ENCODE measurements at places on chromosomes 7 and 10.

GRCh38 chr10:104293011-104293410, 24.0 kb downstream of the GSTO2 start:
- DNase-seq: no peak

DNA sequence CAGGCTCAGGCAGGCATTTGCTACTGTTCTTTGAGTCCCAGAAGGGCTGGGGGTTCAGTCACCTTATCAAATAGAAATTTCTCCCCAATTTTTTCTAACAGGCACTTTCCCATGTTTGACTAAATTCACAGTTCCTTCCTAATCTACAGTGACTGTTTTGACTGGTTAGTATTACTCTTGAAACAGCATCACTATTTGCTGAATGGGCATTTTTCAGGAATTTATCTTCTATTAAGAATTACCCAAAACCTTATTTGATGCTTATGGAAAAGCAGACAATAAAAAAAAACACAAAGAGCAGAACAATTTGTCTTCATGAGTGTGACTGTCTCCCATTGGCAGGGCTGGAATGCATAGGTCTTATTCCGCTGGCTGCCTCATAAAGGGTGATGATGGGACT, 269.0 kb downstream of the DOCK4 start:
- DNase-seq: no peak

- no peak for DNase-seq
These were observed 9.4 kb upstream of the HPS1 start for GRCh38 chr10:98456043-98456570.

DNA sequence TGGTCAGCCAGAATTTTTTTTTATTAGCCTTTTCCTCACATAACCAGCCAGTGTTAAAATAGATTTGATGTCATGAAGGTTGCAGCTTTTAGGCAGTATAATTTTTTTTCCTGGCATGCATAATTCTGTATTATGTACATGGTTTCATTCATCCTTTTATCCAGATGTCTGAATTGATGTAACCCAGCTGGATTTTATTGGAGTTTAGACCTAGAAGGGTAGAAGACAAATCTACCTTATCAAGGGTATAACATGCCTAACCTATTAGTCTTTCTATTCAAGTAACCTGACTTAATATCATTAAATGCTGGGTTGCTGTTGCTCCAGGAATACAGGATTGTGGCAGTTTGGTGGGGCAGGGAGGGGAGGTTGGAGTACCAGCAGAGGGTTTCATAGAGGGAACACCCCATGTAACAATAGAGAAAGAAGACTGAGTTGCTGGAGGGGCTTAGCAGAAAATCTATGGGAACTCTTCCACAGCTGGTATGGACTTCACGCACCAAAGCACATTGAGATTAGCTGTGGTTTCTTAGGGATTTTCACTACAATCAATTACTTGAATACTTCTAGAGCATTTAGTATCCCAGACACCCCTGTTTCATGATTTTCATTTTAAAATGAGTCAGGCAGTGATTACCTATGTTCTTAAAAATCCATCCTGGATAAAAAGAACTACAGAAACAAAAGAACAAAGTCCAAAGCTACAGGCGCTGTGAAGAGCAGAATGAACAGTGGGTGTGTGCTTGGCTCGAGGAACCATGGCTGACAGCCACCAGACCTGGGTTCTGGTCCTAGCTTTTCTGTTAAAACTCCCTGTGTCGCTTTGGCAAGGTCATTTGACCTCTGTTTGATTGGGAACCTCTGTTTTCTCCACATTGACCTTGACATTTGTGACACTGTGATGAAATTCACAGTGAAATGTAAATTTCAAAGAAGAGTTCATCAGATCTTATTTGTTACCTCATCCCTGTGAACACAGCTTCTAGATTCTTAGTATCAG, 93.5 kb downstream of the CREM start:
- no peak for DNase-seq

DNA sequence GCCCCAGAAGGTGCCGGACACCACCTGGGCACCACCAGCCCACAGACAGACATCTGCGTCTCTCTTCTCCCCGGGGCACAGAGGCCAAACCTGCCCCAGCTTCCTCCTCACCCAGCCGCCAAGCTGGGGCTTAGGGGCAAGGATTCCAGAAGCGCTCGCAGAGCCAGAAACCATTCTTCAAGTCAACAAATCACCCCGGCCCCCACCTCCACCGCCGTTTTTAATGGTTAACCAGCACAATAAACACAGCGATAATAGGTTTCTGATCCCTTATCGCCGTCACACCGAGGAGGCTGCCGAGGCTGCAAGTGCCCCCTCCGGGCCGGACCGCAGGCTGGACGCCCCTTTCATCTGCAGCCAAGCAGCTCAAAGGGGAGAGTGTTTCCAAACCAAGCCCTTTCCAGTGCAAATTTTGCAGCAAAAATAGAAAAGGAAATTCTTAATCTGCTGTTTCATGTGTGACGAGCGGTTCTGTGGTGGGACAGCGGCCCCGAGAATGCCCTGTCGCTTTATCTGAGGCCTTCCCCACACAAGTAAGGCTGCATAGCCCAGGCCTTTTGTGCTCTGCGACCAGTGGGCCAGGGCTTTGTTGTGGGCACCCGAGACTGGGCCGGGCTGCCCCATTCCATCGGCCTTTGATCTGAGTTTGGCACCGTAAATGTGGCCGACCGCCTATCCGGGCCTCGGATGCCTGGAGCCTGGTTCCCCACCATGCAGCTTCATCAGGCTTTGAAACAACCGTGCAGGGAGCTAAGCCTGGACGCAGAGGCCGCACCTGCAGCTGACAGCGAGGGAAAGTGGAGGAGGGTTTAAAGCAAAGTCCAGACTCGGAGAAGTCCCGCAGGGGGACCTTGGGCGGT, 83.2 kb downstream of the FOXL3 start:
- no peak for DNase-seq

GRCh38 chr7:83365746-83366145, 203.1 kb upstream of the PCLO start:
- DNase-seq: no peak

DNA sequence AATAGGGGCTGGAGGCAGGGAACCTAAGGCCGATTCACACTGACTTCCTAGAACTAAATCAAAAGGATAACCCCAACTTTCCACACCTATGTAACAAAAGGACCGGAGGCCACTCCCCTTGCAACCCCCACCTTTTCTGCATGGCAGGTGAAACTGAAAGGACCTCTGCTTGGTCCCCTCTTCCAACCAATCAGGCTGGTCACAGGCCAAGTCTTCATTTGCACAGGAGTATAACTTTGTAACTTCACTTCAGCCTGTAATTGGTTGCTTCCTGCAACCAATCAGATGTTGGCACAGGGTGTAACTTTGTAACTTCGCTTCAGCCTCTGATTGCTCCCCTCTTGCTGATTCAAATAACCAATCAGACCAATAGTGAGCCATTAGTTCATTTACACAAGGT, 190.0 kb downstream of the FAM107B start:
- no peak for DNase-seq

DNA sequence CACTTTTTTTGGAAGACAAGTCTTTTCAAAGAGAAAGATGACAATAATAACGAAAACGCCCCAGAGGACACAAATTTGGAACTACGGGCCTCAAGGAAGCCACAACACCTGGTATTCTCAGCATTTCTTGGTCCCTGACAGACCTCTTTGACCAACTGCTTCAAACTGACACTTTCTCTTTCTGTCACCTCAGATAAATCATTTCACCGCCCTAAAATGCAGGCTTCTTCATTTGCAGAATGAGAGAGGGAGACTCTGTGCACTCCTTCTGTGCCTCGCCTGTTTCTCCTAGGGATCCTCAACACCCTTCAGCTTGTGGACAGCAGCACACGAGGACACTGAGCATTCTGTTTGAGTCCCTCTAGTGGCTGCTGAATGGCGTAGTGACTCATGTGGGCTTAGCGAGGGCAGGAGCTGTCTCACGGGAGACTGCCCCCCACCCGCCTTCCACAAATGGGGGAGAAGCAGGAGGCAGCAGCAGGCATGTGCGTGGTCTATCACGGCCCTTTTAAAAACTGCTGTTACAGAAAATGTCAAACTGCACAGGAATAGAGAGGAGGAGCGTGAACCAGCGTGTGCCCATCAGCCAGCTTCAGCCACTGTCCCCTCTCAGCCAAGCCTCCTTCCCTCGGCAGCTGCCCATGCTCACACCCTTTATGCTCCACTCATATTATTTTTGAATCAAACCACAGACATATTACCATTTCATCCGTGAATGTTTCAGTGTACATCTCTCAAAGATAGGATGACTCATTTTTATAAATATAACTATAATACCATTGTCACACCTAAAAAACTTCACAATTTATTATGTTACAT, 41.4 kb downstream of the GSDME start:
- DNase-seq: peak; percentile 44

DNA sequence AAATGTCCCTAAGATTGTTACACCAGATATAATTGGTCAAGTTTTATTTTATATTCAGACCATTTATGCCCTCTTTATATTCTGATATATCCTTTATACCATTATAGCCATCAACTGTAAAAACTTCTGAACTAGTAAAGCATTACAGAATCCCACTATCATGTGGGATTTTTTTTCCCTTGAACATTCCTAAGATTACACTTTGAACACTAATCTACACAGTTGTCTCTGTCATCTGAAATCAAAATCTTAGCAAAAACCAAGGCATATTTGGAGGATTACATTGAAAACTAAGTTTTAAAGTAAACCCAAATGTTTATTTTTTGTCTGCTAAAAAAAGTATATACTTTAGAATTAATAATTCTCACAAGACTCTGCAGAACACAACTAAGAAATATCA, 116.2 kb upstream of the GPR22 start:
- DNase-seq: peak; percentile 4

GRCh38 chr10:5776136-5776880, 36.9 kb downstream of the GDI2 start:
- no peak for DNase-seq

- DNase-seq: no peak
These were observed 151.5 kb downstream of the TEX36 start for GRCh38 chr10:125531465-125531864.

DNA sequence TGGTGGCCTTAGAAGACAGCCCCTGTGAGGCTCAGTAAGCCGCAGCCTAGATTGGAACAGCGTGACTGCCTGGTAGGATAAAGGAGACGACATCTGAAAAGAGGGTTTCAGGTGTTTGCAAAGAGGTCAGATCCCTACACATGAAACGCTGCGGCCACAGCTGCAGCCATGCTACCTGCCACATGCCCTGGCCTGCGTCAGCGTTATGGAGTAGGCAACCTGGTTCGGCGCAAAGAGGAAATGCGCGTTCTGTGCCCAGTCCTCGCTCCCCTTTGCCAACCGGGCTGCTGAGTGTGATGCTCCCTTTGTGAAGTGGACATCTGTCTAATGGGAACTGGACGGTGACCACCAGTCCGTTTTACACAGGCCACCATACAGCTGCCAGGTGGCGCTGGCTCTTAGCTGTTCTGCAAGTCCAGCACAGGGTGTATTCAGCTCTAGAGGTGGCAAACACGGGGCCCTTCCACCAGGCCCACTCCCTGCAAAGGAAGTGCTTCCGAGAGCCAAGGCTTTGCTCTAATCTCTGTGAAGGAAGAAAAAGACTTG, 160.3 kb downstream of the CELF2 start:
- DNase-seq: no peak

DNA sequence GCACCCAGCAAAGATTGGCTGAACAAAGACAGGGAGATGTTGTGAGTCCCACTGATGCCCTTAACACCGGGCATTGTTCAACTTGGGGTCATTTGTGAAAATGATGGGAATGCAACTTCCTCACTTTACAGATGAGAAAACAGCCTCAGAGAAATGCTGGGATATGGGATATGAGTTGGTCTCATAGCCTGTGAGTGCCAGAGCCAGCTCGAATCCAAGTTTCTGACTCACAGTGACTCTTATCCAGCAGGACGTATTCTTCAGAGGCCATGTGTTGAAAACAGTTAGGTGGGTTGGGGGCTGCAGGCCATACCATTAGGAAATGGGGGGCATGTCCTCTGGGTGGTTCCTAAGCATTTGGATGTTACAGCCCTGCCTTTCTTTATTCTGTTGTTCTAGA, 45.2 kb downstream of the KIAA1217 start:
- DNase-seq: peak; percentile 29

GRCh38 chr7:100048680-100049079, 894 bp upstream of the ZSCAN21 start:
- no peak for DNase-seq

DNA sequence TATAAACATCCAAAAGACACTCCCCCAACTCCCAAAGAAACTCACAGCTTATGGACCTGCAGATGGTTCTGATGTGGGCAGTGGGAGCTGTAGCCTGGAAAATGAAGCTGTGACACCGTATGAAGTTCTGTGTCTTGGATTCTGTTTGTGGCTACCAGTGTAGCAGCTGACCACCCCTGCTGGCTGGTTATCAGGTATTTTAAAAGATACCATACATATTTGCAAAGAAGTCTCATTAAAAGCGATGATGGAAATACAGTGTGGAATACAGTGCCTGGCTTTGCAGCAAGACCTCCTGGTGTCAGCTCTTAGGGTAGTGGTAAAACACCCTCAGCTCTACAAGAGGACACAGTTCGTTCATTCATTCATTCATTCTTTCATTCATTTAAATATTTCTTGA, 194.3 kb upstream of the PRKCQ start:
- DNase-seq: peak; percentile 60

- peak; percentile 67 for DNase-seq
These were observed 20.0 kb downstream of the UNC5B start for GRCh38 chr10:71232089-71232998.

- DNase-seq: no peak
These were observed 77.6 kb upstream of the NME8 start for GRCh38 chr7:37770838-37771237.

DNA sequence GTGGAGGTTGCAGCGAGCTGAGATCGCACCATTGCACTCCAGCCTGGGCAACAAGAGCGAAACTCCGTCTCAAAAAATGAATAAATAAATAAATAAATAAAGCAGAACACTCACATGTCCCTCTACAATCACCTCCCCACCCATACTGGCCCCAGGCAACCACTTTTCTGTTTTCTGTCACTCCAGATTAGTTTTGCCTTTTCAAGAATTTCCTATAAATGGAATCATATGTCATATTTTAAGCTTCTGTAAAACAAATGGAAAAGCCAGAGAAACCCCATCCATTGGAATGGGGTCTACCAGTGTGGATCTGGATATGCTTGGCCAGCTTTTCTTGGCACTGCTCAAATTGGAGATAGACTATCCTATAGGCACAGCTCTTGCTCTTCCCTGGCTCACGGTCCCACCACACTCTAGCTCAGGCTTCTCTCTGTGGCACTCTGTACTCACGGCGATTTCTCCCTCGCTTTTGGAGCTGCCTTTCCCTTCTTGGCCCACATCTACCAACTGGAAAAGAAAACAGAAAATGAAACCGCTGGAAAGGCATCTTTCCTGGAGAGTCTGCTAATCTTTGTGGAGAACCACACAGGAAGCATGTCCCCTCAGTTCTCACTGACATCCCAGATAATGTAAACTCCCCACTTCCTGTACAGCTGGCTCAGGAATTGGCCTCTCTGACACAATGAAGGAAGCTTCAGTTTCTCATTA, 210.1 kb downstream of the JCAD start:
- DNase-seq: peak; percentile 71

GRCh38 chr7:73920406-73921134, 59.6 kb downstream of the TMEM270 start:
- no peak for DNase-seq

GRCh38 chr10:73433538-73433867, at the start of gene MSS51:
MSS51 (minus strand) TSS chr10:73433561; CDS start chr10:73428284, 5,277 bp downstream.
- no peak for DNase-seq

Measured in AG10803 (cell line).